ENCODE measurements at places on chromosomes 1 and 21.

DNA sequence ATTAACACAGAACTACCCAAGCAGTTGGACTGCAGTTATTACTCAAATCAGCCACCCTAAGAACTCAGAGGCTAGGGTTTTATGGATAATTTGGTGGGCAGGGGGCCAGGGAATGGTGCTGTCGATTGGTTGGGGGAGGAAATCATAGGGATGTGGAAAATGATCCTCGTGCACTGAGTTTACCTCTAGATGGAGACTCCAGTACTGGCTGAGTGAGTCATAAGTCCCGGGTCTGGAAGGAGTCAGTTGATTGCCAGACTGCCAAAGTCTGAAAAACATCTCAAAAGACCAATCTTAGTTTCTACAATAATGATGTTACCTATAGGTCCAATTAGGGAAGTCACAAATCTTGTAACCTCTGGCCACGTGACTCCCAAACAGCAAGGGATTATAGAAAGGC, 257.5 kb upstream of the PRMT6 start:
- DNase-seq, result no peak

- no peak for DNase-seq
Observed at GRCh38 chr1:200038981-200039848, 11.7 kb downstream of the NR5A2 start.

DNA sequence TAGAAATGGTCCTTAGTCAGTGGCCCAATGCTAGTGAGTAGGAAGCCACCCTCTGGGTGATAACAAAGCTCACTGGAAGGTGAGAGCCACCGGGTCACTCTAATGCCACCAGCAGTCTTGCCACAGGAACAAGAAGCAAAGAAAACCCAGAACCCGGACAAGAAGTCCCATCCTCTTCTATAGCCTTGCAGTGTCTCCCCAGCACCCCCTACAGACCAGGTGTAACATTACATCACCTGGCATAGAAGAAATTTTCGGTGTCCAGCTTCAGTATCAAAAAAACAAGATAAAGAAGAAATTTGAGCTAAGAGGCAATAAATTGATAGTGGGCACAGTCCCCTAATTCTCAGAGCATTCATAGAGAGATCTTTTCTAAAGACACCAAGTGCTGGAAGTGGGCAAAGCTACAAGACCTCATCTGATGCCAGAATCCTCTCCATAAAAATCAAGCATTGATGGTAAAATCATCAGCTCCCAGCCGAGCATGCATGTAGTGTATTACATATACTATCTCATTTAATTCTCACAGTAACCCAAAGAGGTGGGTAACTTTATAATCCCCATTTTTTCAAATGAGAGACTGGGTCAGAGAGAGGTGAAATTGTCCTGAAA, 491.0 kb downstream of the MATN1 start:
- no peak for DNase-seq

DNA sequence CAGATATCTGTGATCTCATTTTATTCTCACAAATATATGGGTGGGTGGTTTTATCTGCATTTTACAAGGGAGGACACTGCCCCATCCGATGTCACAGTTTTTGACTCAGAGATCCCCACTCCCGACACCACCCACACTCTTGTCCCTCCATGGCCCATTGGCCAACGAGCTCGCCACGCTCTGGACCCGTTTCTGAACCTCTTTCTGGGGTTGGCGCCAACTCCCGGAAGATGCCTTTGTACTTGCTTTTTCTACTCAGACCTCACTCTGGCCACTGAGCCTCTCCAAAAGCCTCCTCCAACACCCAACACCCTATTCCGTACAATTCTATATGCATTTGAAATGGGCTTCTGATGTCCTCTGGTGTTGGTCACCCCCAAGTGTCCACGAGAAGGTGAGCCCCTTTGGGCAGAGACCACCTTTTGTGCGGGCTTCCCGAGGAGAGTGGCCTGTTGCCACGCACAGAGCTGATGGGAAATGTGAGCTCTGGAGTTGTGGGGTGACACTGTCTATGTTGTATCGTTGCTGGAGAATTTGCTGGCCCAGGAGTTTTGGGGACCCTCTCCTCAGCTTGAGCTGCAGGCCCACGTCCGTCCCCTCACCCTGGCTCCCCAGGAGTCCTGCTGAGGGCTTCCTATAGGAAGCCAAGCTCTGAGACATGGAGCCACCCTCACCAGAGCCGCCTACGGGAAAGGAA, 366.9 kb upstream of the VAMP3 start:
- DNase-seq, result no peak

GRCh38 chr1:149884433-149885338, 14.7 kb upstream of the BOLA1 start:
- DNase-seq, result no peak

DNA sequence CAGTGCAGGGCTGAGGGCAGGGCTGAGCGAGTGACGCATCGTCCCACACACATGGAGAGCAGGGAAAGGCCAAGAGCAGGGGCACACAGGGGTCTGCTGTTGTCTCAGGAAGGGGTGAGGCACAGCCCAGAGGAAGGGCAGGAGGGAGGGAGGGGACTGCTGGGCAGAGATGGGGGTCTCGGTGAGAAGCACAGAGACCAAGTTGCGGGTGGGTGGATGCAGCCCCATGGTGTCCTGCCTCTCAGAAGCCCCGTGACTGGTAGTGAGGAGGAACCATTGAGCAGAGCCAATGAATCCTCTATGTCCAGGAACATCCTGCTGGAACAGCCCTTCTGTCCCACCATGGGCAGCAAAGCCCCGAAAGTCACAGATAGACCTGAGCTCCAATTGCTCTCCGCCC, 17.8 kb downstream of the C1orf198 start:
- no peak for DNase-seq

DNA sequence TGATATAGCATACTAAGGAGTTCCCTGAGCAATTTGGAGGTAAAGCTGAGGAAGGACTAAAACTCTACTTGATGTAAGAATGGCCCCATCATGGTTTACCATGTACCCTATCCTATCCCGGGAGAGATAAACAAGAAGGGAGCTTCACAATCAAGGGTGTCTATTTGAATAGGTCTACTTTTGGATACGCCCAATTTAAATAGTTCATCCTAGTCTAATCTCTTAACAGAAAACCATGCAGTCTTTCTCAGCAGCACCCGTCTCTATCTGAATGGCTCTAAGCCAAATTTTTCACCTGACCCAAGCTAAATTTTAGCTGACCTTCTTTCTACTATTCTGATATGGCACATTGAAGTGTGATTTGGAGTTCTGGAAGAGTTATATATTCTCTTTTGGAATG, 122.0 kb downstream of the TNNI3K start:
- no peak for DNase-seq

DNA sequence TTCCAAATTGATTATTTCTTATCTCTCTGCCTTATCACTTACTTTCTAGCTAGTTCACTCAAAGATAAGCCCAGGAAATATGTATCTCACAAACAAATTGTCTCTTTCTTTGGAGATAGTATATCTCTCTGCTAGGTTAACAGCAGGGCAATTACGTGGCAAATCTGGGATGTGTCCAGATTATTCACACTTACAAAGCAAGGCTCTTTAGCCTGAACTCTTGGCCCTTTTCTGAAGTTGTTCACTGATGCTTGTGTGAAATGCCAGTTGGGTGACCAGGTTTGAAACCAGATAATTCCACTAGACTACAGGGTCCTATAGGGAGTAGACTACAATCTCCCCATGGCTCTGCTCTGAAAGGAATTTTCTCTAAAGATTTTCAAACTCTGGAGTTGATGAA, 30.8 kb upstream of the FAM78B start:
- DNase-seq, result no peak

DNA sequence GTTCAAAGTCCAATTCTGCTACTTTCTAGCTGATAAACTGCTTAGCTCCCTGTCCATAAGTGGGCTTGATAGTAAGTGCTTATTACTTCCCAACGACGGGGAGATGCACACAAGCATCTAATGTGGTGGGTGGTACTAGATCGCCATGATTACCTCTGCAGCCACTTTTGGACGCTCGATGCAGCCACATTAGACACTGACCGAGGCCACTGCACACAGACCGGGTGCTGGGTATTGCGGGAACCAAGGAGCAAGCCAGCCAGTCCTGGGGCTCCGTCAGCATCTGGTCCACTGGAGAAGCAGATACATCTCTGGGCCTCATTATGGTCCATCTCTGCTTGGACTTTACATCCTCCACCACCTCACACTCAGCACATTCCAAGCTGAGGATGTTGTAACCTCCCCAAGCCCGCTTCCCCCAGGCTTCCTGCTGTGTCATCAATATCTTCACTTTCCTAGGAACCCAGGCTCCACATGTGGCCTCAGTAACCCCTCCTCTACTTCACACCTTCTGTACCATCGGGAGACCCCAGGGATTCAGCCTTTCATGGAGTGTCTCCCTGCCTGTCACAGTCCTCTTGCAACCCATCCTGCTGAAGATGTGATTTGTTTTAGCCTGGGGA, 48.2 kb downstream of the RHOU start:
- no peak for DNase-seq

DNA sequence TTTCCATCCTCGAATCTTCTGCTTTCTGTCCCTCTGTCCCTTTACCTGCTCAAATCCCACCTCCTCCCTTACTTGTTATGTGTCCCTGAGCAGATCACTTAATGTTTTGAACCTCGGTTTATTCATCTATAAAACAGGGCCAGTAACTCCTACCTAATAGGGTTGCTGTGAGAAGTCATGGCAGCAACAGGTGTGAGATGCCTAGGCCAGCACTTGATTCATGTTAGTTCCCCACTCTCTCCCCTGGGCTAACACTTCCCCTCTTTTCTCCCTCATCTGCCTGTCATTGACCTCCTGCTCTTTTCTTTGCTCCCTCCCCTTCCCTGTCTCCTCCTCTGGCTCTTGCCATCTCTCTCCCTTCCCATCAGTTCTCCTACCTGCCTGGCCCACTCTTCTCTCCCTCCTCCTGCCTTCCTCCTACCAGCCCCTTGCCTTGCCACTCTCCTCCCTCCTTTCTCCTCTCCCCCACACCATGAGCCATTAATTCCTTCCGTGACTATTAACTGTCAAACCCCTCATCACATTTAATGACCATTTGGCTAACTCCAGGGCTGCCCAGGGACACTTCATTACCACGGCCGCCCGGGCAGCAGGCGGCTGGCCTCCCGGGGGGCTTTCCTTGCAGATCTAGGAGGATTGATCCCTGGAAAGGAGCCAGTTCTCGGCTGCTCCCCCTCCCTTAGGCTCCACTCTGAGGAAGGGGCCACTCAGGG, 90.6 kb upstream of the CD1D start:
- DNase-seq, result no peak

DNA sequence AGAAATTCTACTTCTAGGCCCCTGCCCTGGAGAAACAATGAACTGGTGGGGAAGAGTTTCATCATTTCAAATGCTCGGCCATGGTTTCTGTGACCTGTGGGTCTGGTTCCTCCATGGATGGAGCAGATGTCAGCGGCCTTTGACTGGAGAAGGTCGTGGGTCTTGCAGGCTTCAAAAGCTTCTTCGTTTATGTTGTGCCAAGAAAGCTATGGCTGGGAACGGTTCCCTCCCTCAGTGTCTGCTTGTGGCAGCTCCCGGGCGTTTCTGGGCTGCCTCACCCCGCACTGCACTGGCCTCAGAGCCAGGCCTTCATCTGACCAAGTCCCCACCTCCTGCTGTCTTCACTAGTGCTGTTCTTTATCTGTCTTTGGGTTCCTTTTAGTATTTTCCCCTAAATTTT, 46.4 kb upstream of the POFUT2 start:
- DNase-seq, result no peak

- no peak for DNase-seq
Observed at GRCh38 chr1:101833312-101833711, 163.4 kb downstream of the OLFM3 start.

GRCh38 chr1:161486806-161487741, 18.2 kb upstream of the FCGR2A start:
- DNase-seq, result no peak

GRCh38 chr1:185636848-185637247, 97.3 kb upstream of the HMCN1 start:
- DNase-seq, result no peak

DNA sequence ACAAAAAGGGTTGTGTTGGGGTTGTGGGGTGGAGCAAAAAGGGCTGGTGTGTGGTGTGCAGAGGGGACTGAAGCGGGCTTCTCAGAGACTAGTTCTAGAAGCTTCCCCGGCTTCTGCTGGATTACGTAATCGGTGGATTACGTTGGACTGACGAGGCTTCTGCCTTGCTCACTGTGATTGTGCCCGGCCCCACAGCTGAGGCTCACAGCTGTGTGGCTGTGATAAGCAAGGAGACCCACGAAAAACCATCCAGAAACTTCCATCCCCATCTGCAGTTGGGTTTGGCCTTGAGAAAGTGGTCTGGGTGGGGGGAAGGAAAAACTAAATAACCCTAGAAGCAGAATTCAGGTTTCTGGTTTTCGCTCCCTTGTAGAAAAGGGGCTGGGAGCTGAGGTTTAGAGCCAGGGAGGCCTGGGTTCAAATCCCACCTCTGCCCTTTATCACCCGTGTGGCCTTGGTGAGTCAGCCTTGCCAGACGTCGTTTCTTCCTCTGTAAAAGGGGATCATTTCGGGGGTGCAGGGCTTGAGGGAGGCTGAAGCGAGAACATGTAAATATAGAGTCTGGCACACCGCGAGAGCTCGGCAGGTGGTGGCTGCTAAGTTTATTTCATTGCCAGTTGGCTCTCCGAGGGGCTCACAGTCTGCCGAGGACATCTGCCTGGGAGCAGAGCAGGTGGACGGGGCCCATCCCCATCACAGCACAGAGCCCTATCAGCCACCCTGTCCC, 30.4 kb upstream of the DISP3 start:
- no peak for DNase-seq

DNA sequence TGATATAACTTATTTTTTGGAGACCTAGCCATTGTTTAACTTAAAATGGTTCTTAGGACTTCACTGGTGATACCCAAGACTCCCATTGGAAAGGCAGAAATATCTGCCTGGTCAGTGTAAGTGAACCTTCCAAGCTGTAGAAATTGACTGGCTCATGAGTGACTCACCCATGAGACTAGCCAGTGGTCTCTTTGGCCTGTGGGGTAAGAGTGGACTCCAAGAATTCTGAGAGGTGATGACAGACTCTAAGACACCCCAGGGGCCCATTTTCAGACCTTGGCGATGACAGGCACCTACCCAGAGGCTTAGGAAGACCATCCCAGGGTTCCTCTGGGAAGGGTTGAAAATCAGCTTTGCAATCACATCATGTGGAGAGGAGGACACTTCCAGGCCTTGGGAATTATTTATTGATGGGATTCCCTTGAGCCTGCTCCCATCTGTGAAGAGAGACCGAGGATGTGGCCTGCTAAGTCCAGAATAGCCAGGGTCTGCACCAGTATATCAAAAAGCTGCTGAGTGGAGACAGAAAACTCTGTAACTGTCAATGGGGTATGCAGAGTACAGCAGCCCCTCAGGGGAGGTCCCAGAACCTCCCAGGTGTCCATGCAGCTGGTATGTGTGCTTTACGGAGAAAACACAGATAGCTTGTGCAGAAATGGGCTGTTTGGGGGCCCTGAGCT, 78.9 kb downstream of the KAZN start:
- DNase-seq, result no peak

- DNase-seq, result no peak
Observed at GRCh38 chr1:175877939-175878737, 134.7 kb upstream of the TNR start.
